Activated T-helper 1 cell treated with Interleukin-2 at 50 U/mL for 16 hours (primary cell): ENCODE measurements at places on chromosomes 3 and 15.
A peak's percentile ranks its signal among the peaks of the same experiment; 100 is the strongest.

DNA sequence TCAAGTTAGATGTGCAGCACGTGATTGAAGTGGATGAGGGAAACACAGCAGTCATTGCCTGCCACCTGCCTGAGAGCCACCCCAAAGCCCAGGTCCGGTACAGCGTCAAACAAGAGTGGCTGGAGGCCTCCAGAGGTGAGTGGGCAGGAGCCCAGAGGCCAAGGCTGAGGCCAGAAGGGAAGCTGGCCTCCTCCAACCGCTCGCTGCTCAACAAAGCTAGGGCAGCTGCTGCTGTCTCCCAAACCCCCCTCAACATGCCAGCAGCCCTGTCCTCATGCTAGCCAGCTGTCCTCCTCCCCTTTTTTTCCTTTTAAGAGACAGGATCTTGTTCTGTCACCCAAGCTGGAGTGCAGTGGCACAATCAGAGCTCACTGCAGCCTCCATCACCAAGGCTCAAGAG lies 57.0 kb downstream of the BOC start:
- DNase-seq: no peak

DNA sequence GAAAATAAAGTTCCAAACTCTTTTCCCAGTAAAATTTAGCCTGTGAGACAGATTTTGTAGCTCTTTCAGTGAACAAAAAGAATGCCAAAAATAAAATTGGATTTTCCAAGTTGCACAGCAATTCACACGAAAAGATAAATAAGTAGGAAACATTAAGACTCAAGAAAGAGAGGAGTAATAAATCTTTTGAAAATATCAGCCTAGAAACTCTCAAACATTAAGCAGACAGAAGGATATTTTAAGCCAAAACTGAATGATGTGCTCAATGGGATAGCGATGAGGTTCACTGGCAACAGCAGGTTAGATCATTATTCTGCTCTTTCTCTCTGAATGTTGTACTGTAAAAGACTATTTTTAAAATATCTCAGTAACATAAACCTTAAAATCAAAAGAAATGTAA lies 115.0 kb downstream of the STAG1 start:
- DNase-seq: no peak

- DNase-seq: no peak
Observed at GRCh38 chr3:63538919-63539318, 113.6 kb upstream of the SNTN start.

GRCh38 chr3:89565098-89565497 lies 457.7 kb downstream of the EPHA3 start:
- no peak for DNase-seq

GRCh38 chr3:25663869-25664811 lies 567 bp downstream of the TOP2B start:
- DNase-seq: peak; percentile 51

DNA sequence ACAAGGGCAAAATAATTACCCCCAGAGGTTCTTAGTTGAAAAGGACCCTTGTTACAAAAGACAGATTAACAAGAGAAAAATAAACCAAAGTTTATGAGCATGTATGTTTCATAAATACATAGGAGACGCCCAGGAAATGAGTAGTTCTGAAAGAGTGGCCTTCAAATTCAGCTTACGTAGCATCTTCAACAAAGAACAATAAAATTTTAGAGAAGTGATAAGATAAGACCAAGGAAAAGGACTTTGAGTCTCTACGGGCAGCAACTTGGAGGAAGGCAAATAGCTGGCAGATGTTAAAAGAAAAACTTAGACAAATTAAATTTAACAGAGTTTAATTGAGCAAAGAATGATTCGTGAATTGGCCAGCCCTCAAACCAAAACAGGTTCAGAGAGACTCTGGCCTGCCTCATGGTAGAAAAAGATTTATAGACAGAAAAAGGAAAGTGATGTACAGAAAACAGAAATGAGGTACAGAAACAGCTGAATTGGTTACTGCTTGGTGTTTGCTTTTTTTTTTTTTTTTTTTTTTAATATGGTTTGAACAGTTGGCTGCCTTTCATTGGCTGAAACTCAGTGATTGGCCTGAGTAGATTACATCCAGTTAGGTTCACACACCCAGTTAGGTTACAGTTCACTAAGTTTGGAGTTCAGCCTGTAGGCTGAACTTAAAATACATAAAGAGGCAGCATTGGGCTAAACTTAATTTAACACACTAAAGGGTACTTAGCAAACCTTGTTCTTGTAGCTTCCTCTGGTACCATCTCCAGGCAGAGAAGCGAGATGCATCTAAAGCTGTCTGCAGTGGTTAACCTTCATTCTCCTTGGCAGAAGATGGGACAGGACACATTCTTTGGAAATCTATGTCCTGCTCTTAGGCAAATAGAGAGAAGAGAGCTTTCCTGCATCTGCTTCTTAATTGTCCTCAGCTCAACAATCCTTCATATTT lies 23.2 kb downstream of the C2CD4B start:
- DNase-seq: no peak

- DNase-seq: no peak
Observed at GRCh38 chr3:99856437-99857220, 39.0 kb downstream of the CMSS1 start.

DNA sequence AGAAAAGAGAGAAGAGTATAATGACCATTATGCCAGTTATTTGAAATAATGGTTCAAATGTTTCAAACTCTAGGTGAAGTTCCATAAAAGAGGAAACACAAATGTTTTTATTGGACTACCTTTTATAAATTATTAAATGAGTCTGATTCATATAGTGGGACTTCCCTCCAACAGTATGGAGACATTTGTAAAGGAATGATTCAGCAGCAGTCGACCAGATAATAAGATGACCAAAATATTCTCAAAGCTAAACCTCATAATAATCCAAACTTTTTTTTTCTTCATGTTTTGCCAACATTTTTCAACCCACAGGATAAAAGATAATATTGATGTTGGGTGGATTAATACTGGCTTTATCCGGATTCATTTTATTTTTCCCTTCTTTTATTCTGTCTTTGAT lies 18.8 kb downstream of the TIPARP start:
- no peak for DNase-seq

DNA sequence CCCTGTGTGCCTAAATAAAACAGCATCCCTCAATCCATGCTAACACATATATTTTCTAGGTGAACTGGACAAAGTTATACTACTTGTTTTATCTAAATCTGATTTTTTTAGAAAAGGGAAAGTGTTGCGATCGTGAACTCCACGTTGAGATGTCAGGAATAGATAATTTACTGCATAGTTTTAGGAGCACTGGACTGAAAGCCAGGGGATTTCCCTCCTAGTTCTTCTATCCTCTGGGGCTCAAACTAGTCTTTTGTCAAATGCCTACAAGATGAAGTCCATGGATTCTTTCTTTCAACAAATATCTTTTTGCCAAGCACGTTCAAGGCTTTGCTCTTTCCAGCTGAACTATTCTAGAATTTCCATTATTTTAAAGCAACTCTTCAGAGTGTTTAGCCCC lies 617 bp upstream of the HPS3 start:
- DNase-seq: no peak

DNA sequence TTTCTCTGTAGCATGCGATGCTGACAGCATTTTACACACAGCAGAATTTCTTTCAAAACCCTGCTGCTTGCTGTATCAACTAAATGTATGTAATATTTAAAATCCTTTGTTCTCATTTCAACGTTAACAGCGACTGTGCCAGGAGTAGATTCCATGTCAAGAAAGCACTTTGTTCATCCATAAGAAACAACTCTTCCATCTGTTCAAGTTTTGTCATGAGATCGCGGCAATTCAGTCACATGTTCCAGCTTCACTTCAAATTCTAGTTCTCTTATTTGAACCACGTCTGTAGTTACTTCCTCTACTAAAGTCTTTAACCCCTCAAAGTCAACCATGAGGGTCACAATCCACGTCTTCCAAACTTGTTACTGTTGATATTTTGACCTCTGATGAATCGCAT lies 50.6 kb downstream of the SMARCC1 start:
- no peak for DNase-seq

DNA sequence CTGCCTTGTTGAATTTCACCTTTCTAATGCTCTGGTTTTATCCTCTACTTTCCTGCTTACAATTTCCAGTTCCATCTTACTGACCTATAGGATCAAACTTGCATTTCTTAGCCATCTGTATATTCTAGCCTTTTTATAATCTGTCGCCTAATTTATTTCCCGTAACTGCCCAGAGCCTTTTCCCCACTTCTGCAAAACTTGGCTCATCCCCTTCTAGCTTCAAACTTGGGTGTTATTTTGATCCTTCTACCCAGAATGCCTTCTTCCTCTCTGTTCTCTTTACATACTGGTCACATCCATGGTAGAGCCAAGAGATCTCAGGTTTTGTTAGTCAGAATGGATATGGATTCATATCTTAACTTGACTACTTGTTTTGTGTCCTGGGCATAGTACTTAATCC lies 2.6 kb downstream of the SACM1L start:
- no peak for DNase-seq

- no peak for DNase-seq
Observed at GRCh38 chr3:190076601-190077394, 43.9 kb downstream of the P3H2 start.

DNA sequence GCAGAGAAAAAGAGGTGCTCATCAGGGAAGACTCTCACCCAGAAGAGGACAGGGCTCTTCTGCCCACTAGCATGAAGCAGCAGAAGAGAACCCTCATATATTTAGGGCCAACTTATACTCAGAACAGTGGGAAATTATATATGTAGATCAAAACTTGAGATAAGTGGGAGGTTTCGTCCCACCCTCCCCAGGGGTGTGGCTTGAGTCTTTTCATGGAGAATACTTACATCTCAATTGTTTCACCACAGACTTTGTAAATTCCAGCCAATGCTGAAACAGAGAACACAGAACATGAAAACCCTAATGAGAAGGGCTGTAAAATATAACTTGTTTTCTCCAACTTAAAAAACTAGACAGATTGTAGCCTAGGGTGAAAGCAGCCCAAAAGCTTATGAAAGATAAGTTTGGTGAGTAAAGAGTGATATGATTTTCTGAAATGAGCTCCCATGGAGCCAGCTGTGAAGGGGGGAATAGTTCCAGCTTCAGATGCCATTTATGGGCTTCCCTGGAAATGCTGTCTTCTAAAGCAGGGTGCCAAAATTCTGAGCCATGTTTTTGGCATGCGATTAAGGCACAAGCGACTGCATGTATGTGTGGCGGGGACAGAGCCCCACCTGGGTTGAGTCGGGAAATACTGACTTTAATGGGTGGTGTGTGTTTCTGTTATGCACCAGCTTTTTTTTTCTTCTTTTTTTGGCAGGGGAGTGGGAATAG lies 92.9 kb downstream of the WDR76 start:
- no peak for DNase-seq

DNA sequence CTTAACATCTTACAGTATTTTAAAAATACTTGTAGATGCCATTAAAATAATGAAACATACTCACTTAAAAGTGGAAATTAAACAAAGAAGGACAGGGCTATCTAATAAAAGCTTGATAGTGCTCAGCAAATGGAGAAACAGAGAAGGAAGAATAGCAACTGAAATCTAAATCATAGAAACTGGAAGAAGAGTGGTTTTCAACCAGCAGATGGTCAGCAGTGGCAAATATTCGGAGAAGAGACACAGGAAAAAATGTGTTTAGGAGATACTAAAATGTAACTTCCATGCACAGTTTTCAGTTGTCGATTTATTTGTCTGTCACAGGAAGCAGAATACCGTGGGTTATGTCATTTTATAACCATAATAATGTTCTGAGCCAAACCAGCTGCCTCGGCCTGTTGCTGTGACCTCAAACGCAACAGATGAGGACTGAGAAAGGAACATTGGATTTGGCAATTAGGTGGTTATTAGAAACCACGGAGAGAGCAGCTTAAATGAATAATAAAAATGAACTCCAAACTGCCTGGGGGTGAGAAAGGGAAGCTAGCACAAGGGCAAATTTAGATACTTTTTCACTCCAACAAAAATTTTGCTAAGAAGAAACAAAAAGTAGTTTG lies 246.6 kb upstream of the KCNMB2 start:
- DNase-seq: no peak

DNA sequence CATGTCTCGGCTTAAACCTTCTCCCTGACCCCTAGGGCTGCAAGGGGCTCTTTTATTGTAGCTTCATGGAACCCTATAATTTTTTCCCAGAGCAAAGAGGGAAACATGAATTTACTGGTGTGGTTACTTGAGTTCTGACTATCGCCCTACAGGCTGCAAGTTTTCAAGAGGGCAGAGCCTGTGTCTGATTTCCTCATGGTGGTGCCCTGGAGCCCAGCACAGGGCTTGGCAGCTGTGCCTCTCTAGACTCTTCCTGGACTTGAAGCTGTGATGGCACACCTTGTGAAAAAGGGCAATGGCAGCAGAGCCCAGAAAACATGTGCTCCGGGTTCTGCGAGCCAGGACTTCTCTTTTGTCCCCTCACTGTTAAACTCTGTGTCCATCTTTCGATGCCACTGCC lies 34.2 kb upstream of the TF start:
- DNase-seq: no peak

DNA sequence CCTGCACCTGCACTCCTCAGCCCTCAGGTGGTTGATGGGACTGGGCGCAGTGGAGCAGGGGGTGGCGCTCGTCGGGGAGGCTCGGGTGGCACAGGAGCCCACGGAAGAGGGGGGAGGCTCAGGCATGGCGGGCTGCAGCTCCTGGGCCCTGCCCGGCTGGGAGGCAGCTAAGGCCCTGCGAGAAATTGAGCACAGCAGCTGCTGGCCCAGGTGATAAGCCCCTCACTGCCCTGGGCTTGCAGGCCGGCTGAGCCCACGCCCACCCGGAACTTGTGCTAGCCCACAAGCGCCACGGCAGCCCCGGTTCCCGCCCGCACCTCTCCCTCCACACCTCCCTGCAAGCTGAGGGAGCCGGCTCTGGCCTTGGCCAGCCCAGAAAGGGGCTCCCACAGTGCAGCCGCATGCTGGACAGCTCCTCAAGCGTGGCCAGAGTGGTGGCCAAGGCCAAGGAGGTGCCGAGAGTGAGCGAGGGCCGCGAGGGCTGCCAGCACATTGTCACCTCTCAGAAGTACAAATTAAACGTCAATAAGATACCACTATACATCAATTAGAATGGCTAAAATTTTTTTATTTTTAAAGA lies 5.1 kb upstream of the VHL start:
- DNase-seq: no peak

DNA sequence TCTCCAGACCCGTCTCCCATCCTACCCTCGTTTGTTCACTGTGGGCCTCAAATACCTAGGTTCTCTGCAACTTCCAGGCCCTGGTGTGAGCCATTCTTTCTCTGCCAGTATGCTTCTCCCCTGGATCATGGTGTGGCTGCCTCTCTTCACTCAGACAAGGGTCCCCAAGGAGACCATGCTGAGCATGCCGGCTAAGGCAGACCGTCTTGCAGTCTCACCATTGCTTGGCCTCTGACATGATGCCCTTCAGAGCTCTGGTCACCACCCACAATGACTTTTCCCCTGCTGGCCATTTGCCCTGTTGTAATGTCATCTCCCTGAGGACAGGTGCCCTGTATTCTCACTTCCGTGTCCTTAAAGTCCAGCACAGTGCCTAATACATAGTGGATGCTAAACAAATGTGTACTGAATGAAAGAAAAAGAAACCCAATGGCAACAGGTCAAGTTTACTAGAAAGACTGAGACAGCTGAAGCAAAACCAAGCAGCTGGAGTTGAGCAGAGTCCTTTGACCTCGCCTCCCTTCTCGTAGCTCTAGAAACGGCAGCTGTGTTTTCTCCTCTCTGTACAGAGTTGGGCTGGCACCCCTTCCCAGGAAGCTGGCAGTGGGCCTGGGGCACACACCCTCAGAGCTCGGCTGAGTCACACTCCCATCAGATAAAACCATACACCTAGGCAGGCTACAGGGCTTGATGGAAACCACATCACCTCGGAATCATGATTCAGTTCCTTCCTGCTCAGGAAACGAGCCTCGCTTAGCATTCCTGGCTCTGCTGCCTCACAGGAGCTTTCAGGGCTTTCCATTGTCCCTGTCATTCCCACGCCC lies 8.6 kb downstream of the TLR9 start:
- DNase-seq: peak; percentile 64

- DNase-seq: no peak
Observed at GRCh38 chr15:60079210-60079609, 75.1 kb downstream of the FOXB1 start.

- no peak for DNase-seq
Observed at GRCh38 chr3:197750858-197751737, 1.4 kb downstream of the FYTTD1 start.
